CD8-positive, alpha-beta memory T cell (primary cell): ENCODE measurements at places on chromosomes 6 and 20.

- peak; percentile 35 for DNase-seq
Measured at GRCh38 chr6:151413372-151414145, 22.2 kb upstream of the ZBTB2 start.

GRCh38 chr6:116799945-116800344 is 28.9 kb downstream of the GPRC6A start:
- DNase-seq, result no peak

DNA sequence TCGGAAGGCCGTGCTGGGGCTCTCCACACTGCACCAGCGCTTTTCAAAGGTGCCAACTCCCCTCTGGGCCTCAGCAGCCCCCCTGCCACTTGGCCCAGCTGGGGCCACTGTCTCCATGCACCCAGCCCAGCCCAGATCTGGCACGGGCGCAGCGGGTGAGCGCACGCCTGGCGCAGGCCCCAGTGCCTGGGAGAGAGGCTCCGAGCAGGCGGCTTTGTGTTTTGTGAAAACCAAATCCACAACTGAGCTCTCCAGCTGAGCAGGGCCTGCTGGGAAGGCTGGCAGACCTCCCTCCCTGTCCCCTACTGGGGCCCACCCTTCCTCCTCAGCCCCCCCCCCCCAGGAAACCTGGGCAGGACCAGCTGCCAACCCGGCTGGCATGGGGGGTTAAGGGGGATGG is 17.0 kb downstream of the MDGA1 start:
- DNase-seq, result no peak

GRCh38 chr6:25280344-25281074 is 1.3 kb downstream of the CARMIL1 start:
- no peak for DNase-seq

GRCh38 chr6:111201764-111202163 is 114.5 kb downstream of the SLC16A10 start:
- DNase-seq, result no peak

DNA sequence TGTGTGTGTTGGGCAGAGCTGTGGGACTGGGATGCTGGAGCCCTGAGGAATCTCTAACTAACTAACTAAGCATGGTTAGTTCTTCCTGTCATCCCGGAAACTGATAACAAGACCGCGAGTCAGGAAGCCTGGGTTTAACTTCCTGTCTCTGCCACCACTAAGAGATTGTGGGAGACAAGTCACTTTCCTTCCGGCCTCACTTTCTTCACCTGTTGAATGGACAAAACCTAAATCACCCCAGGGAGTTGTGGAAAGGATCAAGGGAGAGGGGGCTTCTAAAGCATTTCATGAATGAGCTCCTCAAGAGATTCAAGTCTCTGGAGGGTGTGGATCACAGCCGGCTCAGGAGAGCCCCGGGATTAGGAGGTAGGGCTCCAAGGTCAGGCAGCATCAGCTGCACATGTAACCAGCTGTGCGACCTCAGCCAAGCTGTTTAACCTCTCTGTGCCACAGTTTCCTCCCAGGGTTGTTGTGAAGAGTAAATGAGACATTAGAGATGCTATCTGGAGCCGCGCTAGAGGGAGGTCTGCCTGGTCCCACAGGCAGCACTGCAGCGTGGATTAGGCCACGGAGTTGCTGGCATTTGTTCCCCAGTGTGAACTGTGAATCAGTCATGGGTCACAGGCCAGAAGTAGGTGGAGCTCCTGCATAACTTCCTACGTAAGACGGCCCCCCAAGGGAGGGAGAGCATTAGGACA is 105.1 kb downstream of the TOX2 start:
- DNase-seq, result no peak

GRCh38 chr6:11930240-11930639 is 81.9 kb upstream of the HIVEP1 start:
- DNase-seq, result no peak

- no peak for DNase-seq
Measured at GRCh38 chr6:69827276-69827893, 30.6 kb upstream of the LMBRD1 start.

DNA sequence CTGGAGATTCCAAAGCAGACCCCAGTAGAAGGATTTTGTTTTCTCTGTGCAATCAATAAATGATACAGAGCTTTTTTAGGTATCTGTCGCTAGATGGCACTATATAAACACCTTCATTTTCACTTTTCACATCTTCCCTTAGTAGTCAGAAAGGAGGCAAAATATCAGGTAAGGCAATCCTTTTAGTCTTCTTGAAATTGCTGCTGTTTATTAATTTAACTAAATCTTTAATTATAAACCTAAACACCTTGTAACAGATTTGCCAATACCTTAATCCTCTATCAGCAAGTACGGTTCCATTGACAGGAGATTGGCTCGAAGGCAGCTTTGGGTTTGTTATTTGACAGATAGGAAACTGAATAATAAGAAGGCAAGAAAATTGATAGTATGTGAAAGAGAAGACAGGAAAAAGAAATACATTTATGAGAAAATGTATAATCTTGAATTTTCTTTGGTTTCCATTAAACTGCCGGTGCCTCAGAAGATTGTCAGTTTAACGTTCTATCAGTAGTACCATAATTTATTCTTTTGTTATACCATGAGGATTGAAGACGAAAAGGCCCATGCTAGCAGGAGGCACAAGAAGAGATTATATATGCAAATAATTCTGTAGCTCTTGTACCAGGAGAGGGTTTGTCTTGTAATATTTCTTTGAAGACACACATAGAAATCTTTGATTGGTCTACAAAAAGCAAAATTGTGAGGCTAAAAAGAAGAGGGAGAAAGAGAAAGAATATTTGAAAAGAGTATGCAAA is 23.5 kb upstream of the IBTK start:
- no peak for DNase-seq

GRCh38 chr20:21063276-21063675 is 42.9 kb downstream of the LINC00237 start:
- DNase-seq, result no peak

- no peak for DNase-seq
Measured at GRCh38 chr6:137815692-137816091, 51.4 kb upstream of the TNFAIP3 start.

DNA sequence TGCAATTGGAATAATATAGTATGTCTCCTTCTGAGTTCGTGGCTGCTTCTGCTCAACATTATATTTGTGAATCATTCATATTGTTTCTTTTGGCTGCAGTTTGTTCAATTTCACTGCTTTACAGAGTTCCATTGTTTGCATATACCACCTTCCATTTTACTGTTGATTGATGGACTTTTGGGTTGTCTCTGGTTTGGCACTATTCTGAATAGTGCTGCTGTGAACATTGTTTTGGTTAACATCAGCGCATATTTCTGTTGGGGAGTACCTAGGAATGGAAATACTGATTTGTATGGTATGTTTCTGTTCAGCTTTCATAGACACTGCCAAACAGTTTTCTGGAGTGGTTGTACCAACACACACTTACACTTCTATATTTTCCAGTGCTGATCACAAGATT is 46.9 kb downstream of the UST start:
- no peak for DNase-seq

DNA sequence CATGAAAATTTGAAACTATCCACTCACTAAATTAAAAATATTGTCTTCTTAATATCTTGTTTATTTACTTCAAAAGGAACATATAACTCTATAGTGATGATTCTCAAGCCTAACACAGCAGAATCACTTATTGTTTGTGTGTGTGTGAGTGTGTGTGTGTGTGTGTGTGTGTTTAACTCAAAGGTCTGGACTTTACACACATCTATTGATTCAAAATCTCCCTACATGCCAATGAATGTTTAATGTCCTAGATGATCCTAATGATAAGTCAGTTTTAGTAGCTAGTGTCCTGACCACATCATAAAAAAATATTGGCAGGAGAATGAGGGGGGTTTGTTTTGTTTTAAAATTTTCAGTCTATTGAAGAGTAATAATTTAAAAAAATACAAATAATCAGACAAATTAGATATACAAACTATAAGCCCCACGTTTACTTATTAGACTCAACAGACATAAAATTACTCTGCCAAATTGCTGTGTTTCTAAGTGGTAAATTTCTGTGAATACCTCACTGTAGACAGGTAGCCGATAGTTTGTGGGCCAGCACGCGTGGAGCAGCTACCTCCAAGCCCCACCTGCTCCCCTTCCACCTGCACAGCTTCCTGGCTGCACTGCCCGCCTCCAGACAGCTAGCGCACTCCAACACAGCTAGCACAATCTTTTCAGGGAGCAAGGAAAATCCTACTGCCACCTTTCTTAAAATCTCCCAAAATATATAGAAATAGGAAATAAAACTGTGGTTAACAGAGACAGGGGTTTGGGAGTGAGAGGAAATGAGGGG is 349.6 kb downstream of the PKHD1 start:
- DNase-seq, result no peak

DNA sequence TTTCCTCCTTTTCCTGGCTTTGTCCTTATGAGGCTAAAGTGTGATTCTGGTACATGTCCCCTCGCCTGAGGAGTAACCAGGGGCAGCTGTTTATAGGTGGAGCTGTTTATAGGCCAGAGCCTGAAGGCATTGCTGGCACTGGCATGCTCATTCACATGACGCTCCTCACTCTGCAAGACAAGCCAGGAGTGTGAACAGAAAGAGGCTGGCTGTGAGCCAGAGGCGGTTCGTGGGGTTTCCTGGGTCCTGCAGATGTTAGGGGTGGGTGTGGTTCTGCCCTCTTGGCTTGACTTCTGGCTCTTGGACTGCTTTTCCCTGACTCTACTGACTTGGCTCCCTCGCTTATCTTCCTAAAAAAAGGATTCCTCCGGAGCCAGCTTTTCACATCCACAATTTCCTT is 12.8 kb upstream of the MDFI start:
- no peak for DNase-seq

DNA sequence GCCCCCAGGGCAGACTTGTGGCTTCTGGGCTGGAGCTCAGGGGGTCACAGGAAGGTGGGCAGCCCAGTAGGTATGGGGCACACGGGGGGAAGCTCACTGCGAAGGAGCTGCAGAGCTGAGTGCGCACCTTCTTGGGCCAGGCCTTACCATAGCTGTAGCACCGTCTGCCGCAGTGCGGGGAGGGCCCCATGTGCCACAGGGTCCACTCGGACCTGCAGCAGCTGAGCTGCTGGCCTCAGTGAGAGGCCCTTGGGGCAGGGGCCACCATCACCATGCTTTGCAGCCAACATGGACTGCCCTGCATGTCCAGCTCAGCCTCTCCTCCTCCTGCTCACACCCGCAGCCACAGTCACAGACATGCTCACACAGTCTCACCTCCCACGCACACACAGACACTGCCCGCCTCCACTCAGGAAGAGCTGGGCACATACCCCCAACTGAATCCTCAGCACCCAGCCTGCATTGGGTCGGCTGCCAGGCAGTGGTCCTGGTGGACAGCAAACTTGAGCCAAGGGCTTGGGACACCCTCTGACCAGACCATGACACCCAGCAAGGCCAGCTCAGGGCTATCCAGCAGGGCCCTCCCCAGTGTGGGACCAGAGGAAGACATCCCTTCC is 35.3 kb downstream of the YTHDF1 start:
- DNase-seq, result no peak

DNA sequence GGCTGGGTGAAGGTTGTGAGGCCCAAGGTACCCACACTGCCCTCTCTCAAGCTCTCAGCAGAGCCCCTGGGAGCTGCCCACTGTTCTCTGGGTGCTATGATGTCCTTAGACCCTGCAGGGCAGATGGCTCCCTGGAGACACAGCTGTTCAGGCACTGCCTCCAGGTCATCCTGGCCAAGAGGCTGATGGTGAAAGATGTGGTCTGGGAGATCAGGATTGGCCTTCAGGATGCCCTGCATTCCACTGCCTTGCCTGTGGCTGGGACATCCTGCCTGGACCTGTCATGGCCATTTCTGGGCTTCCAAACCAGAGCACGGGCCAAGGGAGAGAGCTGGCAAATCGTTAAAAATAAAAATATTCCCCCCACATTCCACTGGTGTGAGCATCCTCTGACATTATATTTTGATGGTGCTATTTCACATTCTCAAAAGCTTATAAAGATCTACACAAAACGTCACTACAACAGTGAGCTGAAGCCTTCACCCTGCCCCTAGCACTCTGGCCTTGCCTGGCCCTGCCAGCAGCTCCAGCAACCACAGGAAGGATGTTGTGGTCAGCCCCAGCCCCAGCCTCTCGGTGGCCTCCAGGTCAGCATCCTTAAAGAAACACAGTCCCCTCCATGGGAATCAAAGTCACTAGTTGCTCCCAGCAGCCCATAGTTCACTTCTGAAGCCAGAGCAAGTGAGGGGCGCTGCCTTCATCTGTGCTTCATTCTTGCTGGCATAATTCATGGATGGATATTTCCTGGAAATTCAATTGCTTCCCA is 13.5 kb upstream of the KCNK16 start:
- DNase-seq, result no peak

GRCh38 chr6:8432614-8433013 is 2.7 kb downstream of the SLC35B3 start:
- no peak for DNase-seq

GRCh38 chr20:3934624-3935023 is 45.4 kb downstream of the PANK2 start:
- DNase-seq, result no peak

DNA sequence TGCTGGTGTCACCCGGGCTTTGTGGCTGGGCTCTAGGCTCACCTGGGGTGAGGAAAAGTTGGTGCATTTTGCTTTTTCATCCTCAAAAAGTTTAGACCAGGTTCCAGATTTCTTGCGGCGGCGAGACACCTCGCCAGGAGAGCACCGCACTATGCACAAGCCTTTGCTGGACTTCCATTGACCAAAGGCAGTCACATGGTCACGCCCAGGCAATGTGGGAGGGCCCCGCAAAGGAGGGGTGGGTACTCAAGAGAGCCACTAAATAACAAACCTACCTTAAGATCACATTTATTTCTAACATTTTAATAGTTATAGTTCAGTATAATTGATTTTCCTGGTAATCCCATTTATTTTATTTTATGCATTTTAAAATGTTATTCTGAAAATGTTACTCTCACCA is 3.0 kb upstream of the KIF16B start:
- no peak for DNase-seq

DNA sequence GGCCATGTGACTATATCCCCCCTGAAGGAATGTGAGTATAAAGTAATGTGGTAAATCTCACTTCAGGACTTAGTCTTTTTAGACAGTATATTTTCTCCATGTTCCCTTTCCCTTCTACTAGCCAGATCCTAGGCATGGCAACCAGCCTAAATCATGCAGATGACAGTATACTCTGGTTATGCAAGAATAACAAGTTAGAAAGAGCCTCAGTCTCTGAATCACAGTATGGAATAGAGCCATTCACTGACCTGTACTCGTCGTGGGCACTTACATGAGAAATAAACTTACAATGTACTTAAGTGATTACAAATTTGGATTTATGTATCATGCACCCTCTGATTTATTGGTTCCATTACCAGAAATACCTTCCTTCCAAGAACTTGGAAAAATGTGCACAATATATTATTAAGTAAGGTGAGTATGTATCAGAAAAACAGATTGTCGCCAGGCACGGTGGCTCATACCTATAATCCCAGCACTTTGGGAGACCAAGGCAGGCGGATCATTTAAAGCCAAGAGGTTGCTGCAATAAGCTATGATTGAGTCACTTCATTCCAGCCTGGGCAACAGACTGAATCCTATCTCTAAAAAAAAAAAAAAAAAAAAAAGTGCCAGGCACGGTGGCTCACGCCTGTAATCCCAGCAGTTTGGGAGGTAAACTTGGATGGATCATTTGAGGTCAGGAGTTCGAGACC is 25.1 kb upstream of the FAM8A1 start:
- no peak for DNase-seq
